Chondrocyte (in vitro differentiated cells): ENCODE measurements at places on chromosomes 4 and X. TPM values are rescaled to one million over a fixed set of nuclear protein-coding genes. Genes with fewer than 3 reads are reported as not detected.

Gene GPC4
- total RNA-seq: 64.6 to 94.8 TPM (median 67.6 TPM) in 3 replicates

Gene C4orf46
- 7.5 to 8.6 TPM (median 8.2 TPM) in 3 replicates for total RNA-seq

DNA sequence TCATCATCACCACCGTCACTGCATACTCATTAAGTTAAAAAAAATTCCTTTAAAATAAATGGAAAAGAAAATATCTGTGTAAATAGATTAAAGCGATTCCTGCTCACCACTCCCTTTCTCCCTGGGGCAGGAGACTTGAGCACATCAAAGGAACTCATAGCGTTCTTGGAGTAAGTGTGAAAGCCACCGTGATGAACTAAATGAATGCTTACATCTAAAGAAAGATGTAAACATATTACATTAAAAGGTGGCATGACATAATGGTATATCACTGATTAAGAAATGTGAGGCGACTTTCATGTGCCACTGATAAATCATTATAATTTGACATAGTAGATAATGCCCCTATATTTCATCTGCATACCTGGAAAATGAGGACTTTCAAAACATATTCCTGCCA, 92.0 kb downstream of the SNCA start:
- DNase-seq: no peak

DNA sequence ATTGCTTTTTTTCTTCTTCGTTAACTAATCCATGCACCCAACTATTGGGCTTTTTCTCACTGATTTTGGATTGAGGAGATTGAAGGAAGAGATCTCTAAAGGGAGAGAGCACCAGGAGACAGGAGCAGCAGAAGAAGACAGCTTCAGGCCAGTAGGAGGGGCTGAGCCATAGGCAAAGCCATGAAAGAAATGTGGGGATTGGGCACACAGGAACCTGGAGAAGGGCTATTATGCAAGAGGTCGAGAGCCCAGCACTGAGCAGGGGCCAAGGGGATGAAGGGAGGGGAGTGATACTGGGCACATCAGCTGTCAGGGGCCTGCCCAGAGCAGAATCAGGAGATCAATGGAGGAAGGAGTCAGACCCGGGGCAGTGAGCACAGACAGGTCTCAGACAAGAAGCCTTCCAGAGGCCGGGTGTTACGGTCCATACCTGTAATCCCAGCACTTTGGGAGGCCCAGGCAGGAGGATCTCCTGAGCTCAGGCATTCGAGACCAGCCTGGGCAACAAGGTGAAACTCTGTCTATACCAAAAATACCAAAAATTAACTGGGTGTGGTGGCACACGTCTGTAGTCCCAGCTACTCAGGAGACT, 140.9 kb downstream of the BCOR start:
- no peak for DNase-seq

DNA sequence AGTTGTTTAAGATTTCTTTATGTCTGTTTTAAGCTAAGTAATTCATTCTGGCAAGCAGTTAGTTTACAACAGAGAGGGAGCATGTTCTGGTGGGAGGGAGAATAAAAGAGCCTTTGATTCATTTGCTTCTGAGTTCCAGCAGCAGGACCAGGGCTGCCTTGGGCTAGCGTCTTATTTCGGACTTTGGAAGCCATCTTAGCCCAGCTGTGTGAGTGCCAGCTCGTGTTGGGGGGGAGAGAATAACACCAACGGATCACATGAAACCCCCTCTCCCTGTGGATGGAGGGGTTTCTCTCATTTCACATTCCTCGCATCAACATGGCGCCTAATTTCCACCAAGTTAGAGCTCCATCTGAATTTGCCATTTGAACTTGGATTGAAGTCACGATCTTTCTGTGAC, 7.4 kb downstream of the GAB1 start:
- no peak for DNase-seq

- DNase-seq: no peak
These were observed 62.2 kb downstream of the AMELX start for GRCh38 chrX:11355259-11355909.

- no peak for DNase-seq
These were observed 77.0 kb upstream of the STOX2 start for GRCh38 chr4:183828125-183828524.

- DNase-seq: no peak
These were observed 126.9 kb upstream of the DCLK2 start for GRCh38 chr4:149951152-149951900.
